ENCODE measurements at places on chromosomes 2 and 18.

GRCh38 chr2:45700407-45701013 lies 49.0 kb downstream of the PRKCE start:
- H3K36me3 ChIP-seq = no peaks in the 10 kb centered on the region
- no peak for DNase-seq
- no peak overlapping the region for H3K4me3 ChIP-seq

GRCh38 chr2:218427741-218428140 lies 8.8 kb downstream of the VIL1 start:
- DNase-seq = no peak
- no peak overlapping the region for H3K4me3 ChIP-seq
- H3K27ac ChIP-seq = no peak overlapping the region
- no peaks in the 10 kb centered on the region for H3K4me1 ChIP-seq

- no peak overlapping the region for H3K4me3 ChIP-seq
- no peaks in the 10 kb centered on the region for H3K27me3 ChIP-seq
- no peaks in the 10 kb centered on the region for H3K4me1 ChIP-seq
- no peaks in the 10 kb centered on the region for H3K36me3 ChIP-seq
- DNase-seq = no peak
These were observed 100.7 kb downstream of the SPIRE1 start for GRCh38 chr18:12556946-12557806.

DNA sequence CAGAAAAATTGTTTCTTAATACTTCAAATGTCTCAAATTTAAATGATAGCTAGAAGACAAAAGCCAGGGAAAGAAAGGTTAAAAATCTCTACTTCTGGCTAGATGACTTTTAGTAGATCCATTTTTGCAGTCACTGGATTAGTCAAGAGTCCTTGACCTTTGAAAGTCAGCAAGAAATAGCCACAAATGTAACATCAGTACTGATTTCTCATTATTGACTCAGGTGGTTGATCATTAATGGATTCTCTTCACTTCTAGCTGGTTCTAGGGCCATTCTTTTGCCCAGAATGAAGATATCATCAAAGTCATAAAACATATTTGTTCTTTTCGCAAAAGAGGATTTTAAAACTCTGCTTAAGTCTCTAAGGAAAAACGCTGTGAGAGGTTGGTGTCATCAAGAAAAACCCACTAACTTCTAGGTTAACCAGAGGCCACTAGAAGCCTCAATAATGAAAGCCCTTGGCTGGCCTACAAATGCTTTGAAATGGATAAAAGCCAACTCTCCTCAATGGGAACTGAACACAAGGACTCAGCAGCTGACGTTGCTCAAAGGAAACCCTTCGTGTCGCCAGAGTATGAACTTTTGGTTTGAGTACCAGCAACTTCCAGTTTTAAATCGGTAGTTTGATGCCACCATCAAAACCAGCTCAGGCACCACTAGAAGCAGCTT lies 66.3 kb downstream of the IRS1 start:
- no peak overlapping the region for H3K27ac ChIP-seq
- H3K27me3 ChIP-seq = no peaks in the 10 kb centered on the region
- H3K4me3 ChIP-seq = no peak overlapping the region
- no peaks in the 10 kb centered on the region for H3K4me1 ChIP-seq
- peak; percentile 41 for DNase-seq
- H3K36me3 ChIP-seq = no peaks in the 10 kb centered on the region

DNA sequence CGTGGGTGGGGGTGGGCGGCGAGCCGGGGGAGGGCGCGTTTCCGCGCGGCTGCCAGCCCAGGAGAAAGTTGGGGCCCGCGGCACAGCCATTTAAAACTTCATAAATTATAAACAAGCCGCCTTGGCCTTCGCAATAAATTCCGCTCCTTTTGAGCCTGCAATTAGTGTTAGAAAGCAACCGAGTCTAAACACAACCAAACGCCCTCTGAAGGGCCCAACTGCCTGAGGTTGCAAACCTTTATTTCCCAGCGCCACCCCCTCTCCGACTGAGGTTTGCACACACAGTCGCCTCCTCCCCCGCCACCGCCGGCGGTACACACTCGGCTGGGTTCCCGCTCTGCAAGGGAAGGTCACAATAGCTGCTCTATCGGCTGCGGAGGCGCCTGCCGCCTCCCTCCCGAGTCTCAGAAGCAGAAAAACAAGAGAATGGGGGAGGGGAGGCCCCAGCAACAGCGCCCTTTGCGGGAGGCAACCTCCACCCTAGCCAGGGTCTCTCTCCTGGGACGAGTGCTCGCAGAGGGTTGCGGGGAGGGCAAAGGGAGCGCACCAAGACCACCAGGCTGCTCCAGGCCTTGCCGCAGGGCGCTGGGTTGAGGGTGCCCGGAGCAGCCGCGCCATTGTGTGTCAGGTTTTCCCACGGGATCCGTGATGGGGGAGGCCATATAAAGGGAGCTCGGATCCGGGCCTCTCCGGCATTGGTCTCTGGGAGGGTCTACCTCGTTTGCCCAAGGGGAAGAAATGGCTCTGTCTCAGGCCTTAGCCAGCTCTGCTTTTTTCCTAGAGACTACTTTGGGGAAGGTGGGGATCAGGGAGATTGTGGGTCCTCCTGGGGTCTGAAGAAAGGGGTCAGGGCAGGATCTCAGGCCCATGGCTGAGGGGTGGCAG lies 13.4 kb upstream of the HOXD1 start:
- H3K36me3 ChIP-seq = no peaks in the 10 kb centered on the region
- no peak overlapping the region for H3K4me3 ChIP-seq
- H3K27me3 ChIP-seq = peaks cover 50% of the 10 kb centered on the region
- DNase-seq = no peak
- no peak overlapping the region for H3K27ac ChIP-seq
- no peaks in the 10 kb centered on the region for H3K4me1 ChIP-seq

DNA sequence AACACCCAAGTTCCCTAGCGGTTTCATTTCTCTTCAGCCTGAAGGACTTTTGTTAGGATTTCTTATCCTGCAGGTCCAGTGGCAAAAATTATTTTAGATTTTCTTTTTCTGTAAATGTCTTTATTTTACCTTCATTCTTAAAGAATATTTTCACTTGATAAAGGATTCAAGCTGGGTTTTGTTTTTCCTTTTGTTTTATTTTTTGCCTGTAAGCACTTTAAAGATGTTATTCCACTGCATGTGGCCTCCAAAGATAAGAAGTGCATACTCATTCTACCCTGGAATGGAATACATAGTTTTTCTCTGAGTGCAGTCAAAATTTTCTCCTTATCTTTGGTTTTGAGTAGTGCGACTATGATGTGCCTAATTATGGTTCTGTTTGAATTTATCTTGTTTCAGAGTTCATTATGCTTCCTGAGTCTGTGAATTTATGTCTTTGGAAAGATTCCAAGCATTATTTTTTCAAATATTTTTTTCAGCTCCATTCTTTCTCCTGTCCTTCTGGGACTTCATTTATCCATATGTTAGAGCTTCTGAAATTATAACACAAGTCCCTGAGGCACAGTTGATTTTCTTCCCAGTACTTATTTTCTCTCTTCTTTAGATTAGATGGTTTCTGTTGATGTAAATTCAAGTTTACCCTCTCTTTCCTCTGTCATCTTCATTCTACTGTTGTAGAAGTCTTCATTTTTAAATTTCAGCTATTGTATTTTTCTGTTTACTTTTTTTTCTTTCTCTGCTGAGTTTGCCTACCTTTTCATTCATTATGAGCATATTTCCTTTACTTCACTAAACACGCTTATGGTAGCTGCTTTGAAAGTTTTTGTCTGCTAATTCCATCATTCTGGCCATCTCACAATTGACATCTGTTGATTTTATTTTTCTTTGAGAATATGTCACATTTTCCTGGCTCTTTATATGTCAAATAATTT lies 69.6 kb downstream of the MAPRE2 start:
- no peaks in the 10 kb centered on the region for H3K36me3 ChIP-seq
- H3K27ac ChIP-seq = no peak overlapping the region
- peaks cover 17% of the 10 kb centered on the region for H3K4me1 ChIP-seq
- H3K4me3 ChIP-seq = no peak overlapping the region
- no peak for DNase-seq

DNA sequence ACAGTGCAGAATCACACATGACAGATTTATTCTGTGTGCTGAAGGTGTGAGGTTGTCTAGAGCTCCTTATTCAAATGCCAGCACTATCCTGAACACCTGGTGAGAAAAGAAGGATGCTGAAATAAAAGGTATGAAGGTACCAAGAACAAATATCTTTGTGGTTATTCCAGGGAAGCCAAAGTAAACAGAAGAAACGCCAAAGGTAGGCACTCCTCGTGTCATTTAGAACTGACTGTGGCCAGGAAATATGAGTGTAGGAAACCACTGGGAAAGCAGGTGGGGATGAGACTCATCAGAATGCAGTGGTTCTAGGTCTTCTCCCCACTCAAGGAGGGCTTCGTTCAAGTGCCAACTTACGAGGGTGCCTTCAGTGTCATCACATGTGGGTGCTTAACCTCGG lies 80.8 kb downstream of the KIF5C start:
- peaks cover 2% of the 10 kb centered on the region for H3K36me3 ChIP-seq
- no peaks in the 10 kb centered on the region for H3K4me1 ChIP-seq
- H3K27ac ChIP-seq = no peak overlapping the region
- H3K4me3 ChIP-seq = no peak overlapping the region

GRCh38 chr18:76483780-76484179 lies 11.3 kb downstream of the ZNF516 start:
- H3K27me3 ChIP-seq = peaks cover 12% of the 10 kb centered on the region
- H3K36me3 ChIP-seq = no peaks in the 10 kb centered on the region
- no peak overlapping the region for H3K27ac ChIP-seq
- no peak for DNase-seq

DNA sequence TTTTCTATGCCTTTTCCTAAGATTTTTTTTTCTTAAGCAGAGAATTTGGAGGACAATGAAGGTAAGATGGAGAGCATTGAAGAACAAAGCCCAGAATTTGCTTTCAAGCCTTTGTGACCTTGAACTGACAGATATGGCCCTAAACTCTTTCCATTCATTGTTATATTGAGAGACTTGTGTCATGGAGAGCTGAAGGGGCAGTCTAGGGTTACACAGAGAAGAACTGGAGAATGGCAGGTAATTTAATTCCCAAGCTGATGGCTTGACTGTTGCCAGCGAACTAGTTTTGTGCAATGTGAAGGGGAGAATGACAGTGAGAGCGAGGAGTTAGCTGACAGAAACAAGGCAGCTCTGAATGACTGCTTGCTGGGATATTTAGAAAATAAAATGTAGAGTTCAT lies 1344.2 kb downstream of the LRP1B start:
- no peaks in the 10 kb centered on the region for H3K27me3 ChIP-seq
- DNase-seq = no peak
- no peak overlapping the region for H3K27ac ChIP-seq
- H3K36me3 ChIP-seq = no peaks in the 10 kb centered on the region
